ENCODE measurements at places on chromosomes 5 and 9.

GRCh38 chr5:80810425-80810824 lies 149.7 kb upstream of the RASGRF2 start:
- peak; percentile 89 for ATAC-seq

DNA sequence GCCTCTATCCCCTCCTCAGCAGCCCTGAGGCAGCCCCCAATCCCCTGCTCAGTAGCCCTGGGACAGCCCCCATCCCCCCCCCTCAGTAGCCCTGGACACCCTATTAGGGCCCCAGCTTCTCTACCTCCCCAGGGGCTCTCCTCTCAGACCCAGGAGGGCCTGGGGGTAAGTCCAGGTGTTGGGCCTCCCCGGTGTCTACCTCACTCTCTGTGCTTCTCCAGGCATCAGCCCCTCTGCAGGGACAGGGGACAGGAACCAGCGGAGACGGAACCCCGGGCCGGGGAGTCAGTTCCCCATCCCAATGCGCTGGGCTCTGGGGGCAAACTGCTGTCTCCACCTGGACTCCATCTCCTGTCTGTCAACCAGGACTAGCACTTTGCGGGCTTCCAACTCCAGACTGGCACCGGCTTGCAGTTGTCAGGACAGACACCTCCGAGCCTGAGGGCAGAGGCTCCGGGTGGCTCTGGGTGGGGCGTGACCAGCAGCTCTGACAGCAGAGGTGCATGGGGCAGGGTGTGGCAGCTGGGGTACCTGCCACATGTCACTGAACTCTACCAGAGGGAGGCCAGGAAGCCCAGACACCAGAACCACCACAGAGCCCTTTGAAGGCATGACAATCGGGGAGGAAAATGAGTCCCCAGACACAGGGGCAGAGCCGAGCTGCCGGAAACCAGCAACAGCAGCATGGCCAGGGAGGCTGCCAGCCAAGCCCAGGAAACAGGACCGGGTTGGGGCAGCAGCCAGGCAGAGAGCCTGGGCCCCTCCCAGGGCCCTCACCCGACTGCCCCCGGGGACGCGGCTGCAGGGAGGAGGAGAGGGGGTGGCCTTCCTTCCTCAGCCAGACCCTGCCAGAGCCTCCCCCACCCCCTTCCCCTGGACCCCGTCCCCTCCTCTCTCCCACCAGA lies 17.7 kb upstream of the UBAC1 start:
- peak; percentile 47 for ATAC-seq

GRCh38 chr5:81292130-81292529 lies 9.3 kb upstream of the ZCCHC9 start:
- ATAC-seq: no peak

DNA sequence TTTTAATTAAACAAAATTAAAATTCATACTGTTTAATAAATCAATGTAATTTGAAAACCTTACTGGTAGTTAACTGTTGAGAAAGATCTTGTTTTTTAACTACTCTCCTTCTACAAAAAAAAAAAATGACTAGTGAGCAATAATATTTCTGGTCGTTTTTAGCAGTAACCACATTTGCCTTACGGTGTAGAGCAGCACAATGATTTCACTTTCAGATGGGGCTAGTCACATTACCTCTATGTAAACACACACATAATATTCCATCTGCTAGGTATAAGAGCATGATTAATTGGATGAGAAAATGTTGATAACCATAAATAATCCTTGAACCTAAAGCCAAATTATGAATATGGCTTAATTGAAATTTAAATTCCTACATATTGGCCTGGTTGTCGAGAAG lies 198.1 kb downstream of the CHSY3 start:
- ATAC-seq: no peak

DNA sequence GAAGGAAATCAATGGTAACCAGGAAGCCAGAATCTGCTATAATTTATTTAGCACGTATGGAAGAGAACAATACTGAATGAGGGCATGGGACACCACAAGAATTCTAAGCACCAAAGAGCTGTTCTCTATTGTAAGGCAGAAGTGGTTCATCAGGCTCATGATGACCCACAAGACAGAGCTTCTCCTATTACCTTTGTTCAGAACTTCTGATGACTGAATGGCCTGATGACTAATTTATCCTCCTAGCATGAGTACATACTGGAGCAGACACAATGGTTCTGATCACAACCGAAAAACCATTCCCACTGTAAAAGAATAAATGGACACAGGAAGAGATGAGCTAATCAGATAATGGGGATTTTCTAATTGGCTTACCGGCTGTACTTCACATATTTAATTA lies 329.8 kb upstream of the PDE4D start:
- ATAC-seq: no peak

All from activated CD4-positive, CD25-positive, alpha-beta regulatory T cell treated with anti-CD3 and anti-CD28 coated beads, Interleukin-2, amount 50 U/mL, for 24 hours (primary cell).